SW 1271 (cell line): ENCODE measurements at places on chromosomes 2 and 18.

- no peak for DNase-seq
These were observed 215.0 kb upstream of the SP5 start for GRCh38 chr2:170500104-170500503.

GRCh38 chr2:238987352-238987981 is 139.6 kb downstream of the TWIST2 start:
- DNase-seq, result no peak

- no peak for DNase-seq
These were observed 57.0 kb upstream of the CD226 start for GRCh38 chr18:70004696-70005095.

GRCh38 chr18:47512726-47513435 is 261.4 kb upstream of the SKOR2 start:
- DNase-seq, result no peak

GRCh38 chr2:241425368-241425767 is 69.3 kb downstream of the FARP2 start:
- no peak for DNase-seq

GRCh38 chr2:197599285-197599965 is 76.0 kb downstream of the RFTN2 start:
- peak; percentile 23 for DNase-seq

- DNase-seq, result no peak
These were observed 62.2 kb downstream of the MAP3K19 start for GRCh38 chr2:134985061-134985460.

DNA sequence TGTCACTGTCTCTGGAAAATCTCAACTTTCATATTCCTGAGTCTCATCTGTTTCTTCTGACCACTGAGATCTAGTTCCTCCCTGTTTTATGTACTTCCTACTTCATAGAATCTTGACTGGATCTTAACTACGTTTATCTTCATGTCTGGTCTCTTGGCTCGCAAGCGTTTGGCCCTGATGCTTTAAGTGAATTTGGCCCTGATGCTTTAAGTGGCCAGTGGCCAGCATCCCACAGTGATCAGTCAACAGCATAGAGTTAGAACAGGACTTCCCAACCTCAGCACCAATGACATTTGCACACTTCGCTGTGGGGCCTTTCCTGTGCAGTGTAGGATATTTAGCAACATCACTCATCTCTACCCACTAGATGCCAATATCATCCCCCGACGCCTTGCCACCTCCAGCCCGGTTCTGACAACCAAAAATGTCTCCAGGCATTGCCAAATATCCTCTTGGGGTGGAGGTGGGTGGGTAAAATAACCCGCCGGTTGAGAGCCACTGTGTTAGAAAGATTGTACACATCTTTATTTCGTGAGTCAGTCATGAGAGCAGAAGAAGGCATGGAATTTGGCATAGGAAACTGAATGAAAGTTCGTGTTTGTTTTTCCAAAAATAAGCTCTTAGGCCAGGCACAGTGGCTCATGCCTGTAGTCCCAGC is 12.2 kb downstream of the TM4SF20 start:
- DNase-seq, result no peak

- no peak for DNase-seq
These were observed 488.2 kb upstream of the RAB6C start for GRCh38 chr2:129491308-129491707.

- DNase-seq, result peak; percentile 84
These were observed 38.7 kb downstream of the MCFD2 start for GRCh38 chr2:46876741-46877384.

DNA sequence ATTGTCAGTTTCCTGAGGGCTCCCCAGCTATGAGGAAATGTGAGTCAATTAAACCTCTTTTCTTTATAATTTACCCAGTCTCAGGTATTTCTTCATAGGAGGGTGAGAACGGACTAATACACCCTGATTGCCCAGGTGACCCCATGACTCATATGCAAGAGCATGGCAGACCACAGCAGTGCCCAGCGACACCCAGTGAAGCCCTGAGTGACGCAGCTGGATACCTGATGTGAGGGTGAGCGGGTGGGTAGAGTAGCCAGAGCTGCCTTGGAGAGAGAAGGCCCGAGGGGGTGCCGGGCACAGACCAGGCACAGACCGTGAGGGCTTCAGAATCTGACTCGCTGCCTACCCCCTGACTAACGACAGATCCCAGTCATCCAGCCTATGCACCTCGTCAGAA is 15.4 kb downstream of the ALPG start:
- no peak for DNase-seq

- no peak for DNase-seq
These were observed 148.4 kb downstream of the NBAS start for GRCh38 chr2:15412779-15413178.

DNA sequence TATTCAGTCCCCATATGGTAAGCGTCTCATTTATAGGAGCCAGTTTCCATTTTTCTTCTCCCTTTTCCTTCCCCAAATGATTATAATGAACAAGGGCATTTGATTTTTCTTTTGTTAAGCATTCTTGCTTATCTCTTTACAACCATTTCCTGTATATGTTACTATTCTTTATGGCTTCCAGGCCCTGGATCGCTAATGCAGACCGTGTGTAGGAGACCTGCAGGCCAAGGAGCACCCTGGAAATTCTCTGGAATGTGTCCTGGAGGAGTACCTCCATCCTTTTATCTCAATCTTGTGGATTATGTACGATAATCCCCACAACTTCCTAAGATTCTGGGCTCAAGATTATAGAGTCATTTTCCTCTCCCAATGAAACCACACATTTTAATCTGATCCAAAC is 439.6 kb upstream of the MMADHC start:
- DNase-seq, result no peak

- DNase-seq, result no peak
These were observed 224.2 kb downstream of the CYRIA start for GRCh38 chr2:16441431-16441830.

GRCh38 chr18:62118328-62118727 is 68.5 kb downstream of the PIGN start:
- no peak for DNase-seq

DNA sequence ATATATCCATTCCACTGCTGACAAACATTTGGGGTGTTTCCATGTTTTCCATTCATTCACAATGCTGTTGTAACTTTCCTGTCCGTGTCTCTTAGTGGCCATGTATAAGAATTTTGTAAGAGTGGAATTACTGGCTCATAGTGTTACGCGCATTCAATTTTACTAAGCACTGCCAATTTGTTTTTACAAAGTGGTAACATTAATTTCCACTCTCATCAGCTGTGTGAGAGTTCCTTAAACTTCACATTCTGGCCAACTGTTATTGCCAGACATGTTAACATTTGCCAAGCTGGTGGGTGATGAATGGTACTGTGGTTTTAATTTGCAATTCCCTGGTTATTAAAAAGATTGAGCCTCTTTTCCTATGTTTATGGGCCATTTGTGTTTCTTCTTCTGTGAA is 134.2 kb downstream of the DTNB start:
- no peak for DNase-seq

DNA sequence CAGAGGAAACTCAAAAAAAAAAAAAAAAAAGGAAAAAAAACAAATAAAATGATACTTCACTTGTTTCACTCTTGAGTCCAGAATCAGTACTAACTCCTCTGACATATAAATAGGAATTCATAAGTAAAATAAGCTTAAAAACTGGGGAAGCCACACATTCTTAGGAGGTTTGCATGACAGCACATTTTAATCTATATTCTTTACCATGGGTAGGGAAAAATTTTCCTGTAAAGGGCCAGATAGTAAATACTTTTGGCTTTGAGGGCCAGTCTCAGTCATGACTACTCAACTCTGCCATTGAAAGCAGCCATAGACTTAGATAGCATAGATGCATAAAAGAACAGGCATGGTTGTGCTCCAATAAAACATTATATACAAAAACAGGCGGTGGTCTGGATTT is 145.2 kb downstream of the BCL11A start:
- DNase-seq, result no peak

DNA sequence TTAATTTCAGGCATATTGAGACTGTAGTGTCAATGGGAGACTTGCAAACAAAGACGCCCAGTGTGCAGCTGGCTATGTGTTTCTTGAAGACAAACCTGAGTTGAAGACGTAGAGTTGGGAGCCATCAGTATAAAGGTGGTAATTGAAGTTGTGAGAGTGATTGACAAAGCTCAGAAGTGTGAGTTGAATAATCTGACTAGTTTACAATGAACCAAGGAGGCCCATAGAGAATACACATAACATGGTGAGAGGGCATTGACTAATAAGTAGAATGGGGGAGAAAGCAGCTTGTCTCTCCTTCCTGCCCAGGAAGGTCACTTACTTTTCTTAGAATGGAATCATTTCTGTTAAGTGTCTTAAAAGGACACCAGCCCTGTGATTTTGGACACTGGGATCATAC is 14.1 kb downstream of the SP110 start:
- DNase-seq, result no peak

DNA sequence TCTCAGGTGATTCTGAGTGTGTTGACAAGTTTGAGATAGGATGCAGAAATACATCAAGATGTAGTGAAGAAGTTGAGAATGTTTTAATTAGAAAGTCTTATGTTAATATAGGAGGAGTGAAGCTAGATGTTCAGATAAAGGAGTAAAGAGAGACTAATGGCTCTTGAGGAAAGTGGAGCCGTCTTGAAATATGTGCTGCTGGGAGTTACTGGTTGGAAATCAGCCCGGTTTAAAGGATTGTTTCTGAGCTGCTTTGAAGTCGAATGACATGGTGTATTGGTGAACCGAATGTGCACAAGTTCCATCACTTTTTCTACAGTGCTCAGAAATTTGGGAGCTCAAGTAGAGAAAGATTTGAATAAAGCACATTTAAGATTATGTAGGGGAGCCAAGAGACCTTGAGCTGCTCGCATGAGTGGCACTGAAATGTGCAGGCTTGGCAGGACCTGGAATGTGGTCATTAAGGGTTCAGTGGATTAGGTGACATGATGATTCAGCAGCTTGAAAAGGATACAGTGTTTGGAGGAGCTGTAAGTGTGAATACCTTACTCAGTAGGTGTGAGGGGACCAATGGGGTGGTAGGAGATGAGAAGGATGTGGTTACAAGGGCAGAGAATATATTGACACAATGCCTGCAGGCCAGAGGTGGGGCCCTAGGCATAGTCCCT is 68.6 kb downstream of the CAB39 start:
- no peak for DNase-seq

- DNase-seq, result no peak
These were observed 105.8 kb downstream of the ARHGAP28 start for GRCh38 chr18:6835345-6835744.

DNA sequence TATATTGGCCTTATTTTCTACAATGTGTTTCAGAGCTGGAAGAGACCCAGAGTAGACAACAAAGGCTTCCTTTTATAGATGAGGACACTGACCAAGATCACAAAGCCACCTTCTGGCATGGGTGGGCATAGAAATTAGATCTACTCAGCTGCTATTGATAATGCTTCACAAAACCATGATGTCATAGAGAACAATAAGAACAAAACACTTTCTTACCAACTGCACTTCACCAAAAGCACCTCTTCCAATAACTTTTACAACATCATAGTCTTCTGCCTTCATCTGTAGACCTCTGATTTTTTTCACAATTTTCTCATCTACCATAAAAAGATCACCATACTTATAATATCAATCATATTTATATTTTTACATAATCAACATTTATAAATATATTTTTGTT is 58.1 kb downstream of the ROCK2 start:
- DNase-seq, result no peak

DNA sequence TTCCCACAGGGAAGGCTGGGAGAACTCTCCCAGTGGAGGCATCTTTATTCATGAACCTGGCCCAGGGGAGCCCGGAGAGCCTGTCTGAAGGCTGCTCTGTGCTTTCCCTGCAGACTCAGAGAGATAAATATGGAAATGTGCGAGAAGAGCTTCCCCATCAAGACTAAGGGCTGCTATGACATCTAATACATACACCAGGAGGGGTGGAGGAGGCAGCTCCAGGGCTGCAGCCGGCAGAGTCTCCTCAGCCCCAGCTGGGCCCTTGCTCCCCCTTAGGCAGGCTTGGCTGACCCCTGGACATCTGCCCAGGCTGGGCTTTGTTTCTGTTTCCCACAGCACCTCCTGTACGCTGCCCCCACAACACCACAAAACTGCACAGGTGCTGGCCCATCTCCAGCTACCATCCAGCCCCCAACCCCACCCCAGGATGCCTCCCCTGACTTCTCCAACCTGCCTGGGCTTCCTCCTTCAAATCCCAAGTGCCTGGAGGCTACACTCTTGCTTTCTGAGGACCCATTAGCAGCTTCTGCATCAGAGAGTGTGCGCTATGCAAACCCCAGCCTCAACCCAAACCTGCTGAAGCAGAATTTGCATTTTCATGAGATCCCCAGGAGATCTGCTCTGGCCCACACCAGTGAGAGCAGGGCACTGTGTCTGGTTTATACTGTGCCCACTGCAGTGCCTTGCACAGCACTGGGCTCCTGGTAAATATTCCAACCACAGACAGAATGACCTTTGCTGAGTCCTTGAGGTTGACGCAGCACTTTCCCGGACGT is 96.8 kb downstream of the VSNL1 start:
- DNase-seq, result no peak

- no peak for DNase-seq
These were observed 47.4 kb downstream of the ARHGAP15 start for GRCh38 chr2:143176606-143177005.

DNA sequence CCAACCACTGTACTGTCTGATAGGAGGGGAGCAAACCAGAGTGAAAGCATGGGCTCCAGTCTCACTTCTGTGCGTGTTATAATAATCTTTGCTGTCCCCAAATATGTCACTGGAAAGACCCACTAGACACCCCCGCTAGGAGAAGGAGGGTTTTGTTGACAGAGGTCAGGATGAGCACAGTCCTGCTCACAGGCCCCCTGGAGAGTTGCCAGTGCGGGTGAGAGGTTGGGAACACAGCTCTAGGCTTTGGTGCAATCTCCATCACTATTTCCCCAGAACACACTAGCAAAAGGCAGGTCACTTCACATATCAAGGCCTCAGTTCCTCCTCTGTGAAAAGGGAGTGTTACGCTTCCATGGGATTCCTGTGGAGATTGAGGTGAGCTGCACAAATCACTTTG is 9.7 kb downstream of the XDH start:
- no peak for DNase-seq

DNA sequence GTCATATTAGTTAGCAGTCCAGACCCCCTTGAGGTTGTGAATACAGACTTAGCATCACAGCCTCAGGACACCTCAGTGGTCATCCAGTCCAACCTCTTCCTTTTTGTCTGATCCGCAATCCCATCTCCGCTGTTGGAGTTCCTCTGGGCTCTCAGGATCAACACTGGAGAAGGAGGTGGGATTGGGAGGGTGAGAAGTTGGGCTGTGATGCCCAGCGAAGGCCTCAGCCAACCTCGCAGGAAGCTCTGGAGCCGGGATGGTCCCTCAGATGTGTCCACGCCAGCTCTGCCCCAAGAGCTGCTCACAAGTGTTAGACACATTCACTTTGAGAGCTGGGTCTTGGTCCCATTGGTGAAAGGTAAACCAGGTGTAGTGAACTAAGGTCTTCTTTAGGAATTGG is 74.9 kb upstream of the AFF3 start:
- no peak for DNase-seq

- no peak for DNase-seq
These were observed 78.5 kb downstream of the KLF7 start for GRCh38 chr2:207087046-207087902.

- no peak for DNase-seq
These were observed 165.7 kb upstream of the SLC14A2 start for GRCh38 chr18:45449418-45450227.
